Stimulated activated CD4-positive, alpha-beta T cell treated with anti-CD3 and anti-CD28 coated beads, Interleukin-15, amount 100 ng/mL, for 1 hour (primary cell): ENCODE measurements at places on chromosomes 2 and 18.

- DNase-seq, result no peak
These were observed 458.6 kb upstream of the CDH2 start for GRCh38 chr18:28635530-28635929.

- DNase-seq, result no peak
These were observed 186.5 kb upstream of the RASGRP3 start for GRCh38 chr2:33289961-33290360.

DNA sequence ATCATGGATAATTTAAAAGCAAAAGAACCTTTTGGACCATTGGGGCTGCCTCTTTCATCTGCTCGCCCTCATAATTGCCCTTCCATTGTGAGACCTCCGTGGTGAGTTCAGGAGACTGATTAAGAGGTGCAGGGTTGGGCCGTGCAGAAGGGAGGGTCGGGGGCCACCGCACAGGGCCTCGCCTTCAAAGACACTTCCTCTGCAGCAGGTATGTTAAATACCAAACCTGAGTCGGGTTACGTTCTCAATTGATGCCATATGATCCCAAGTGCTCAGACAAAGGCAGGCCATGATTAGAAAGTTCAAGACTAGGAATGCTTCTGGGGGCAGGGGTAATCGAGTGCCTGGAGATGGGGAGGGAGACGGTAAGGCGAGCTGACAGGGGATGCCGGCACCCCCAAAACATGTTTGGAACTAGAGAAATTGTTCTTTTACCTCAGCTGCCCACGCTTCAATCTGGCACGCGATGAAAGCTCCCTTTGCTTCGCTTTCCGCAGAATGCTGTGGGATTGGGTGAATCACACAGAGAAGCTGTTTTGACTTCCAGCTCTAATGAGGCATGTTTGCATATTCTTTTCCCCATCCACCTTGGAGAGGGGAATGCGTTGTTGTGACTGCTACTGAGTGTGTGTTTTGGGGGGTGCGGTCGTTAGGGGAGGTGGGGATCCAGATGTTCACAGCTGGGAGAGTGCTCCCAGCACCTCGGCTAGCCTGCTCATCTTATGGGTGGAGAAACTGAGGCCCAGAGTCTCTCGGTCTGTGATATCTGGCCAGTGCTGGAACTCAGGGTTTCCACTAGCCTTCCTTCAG is 309.1 kb downstream of the MYCN start:
- DNase-seq, result no peak

DNA sequence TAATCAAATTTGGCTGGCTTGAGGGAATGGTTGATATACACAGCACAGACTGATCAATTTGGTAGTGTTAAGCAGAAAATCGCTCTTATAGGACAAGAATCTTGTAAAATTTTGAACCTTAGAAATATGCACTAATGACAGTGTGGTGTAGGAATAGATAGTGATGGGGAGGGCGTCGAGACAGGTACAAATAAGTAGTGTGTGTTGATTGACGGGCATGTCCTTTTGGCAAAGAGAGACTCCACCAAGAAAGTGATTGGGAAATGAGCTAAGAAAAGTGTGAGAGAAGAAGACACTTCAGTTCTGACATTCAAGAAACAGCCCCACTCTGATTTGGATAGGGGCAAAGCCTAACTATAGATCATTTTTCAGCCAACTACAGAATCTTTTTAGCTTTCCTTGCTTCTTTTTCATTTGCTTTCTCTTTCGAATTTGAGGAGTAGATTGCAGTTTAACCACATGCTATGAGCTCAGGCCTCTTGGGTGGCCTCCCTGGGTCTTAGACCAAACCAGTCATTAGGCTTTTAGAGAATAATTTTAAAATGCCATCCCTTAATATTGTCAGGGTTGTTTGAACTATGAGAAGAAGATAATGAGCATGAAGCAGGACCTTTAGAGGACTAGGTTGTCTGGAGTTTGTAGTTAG is 127.1 kb downstream of the CERS6 start:
- no peak for DNase-seq

DNA sequence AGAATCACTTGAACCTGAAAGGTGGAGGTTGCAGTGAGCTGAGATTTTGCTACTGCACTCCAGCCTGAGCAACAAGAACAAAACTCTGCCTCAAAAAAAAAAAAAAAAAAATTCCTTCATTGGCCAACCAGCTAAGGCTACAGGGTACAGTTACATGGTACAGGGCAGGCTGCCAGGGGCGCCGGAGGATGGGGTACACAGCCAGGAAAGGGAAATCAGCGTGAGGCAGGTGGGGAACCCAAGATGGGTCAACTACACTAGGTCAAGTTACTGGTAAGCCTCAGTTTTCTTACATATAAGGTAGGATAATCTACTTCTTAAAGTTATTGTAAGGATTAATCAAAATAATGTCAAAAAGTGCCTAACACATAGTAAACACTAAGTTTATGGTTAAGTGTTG is 142.6 kb upstream of the MSH6 start:
- DNase-seq, result no peak
